ENCODE measurements at places on chromosomes 7 and 10.

DNA sequence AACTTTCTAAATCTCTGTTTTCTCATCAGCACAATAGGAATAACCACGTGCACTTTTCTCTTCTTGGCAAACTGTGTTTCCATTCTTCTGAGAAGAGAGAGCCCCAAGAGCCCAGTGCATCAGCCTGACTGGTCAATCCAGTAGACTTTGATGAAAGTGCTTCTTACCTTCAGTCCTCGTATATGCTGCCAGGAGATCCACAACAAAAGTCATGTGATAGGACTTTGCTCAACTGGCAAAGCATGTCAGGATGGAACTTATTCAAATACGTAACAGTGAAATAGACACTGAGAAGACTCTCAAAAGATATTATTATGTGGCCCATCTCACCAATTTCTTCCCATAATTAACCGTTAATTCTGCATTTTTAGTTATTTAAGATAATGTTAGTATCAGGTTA lies 1031.5 kb upstream of the LRRTM3 start:
- DNase-seq, result no peak

GRCh38 chr10:48648172-48648942 lies 36.3 kb upstream of the WDFY4 start:
- no peak for DNase-seq

DNA sequence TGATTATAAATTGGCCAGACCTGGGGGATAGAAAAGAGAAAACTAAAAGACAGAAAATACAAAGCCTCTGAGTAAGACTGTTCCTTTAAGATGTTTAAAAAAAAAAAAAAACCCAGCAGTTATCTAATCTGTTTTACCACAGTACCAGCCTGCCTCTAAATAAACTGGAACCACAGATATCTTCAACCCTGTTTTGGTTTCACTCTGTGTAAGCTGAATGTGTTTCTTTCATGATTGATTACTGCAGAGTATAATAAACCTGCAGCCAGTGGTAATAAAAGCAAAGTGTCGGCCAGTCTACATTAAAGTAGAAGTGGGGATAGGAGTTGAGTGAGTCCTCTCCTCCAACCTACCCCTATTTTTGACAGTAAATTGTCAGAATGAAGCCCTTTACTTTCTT lies 40.6 kb downstream of the MGAM2 start:
- no peak for DNase-seq

DNA sequence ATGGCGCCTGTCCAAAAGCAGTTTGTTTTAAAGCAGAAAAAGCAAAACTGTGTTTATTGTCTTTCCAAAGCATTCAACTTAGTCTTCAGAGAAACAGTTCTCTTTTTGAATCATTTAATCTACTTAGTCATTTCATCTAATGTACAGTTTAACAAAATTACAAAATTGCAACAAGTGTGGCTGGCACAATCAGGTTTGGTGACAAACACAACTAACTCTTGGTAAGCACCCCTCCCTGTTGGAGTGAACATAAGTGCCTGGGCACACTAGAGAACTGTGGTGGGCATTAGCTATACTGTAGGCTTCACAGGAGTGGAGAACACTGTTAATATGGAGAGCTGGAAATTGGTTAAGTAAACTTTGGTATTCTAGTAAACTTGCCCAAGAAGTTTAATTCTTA lies 6.9 kb downstream of the CREM start:
- DNase-seq, result peak; percentile 5

- DNase-seq, result no peak
Observed at GRCh38 chr7:127632276-127632910, 14.5 kb upstream of the PAX4 start.

GRCh38 chr10:49307921-49308320 lies 9.0 kb downstream of the C10orf71 start:
- no peak for DNase-seq

GRCh38 chr7:135706038-135706742 lies 21.8 kb downstream of the SLC13A4 start:
- no peak for DNase-seq

DNA sequence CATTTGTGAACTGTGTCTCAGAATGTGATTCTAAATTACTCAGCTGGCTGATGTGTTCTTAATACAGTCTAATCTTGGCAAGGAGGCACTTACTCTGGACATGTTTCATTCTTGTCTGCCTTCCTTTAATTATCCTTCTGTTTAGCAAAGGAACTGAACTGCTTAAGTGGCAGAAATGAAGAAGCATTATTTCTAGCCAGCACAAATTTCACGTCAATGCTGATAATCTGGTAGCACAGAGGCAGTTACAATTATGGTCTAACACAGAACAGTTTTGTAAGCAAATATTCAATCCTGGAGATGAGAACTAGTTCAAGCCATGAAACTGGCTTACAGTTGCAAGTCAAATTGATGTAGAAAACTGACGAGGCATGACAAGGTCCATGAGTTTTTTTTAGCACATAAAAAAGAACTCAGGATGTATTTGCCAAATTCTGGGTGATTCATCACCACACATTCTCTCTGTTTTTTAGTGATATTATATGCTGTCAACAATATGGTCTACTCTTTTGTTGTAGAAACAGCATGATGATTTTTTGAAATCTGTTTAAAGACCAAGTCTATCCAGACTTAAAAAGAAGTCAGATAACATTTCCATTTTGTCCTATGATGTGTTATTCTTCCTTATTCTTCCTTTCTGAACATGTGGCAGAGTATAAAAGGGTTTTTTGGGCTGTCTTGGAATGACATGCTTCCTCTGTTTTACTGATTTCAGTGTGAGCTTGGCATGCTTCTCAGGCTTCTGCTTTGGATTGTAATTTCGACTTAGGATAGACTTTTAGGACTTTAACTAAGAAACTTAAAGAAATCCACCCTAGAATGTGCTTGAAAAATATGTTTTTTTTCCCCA lies 154.8 kb downstream of the DNAJB9 start:
- DNase-seq, result no peak

GRCh38 chr7:21383227-21384220 lies 44.4 kb upstream of the SP4 start:
- no peak for DNase-seq

DNA sequence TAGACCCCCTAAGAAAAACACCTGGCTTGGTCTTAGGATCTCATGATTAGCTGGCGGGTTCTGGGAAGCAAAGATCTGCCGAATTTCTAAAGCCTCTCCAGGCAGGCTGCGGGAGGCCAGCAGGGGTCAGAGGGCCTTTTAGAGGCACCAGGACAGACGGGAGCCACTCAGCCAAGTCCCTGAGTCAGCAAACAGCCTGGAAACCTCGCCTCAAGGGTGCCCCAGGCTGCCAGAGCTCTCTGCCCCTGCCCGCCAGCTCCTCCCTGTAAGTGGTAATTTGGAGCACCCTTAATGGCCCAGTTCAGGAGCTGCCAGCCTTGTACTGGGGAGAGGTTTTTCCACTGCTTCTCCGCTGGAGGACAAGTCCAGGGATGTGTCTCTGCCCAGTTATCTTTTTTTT lies 88.7 kb downstream of the HIP1 start:
- no peak for DNase-seq
